LoVo (cell line): ENCODE measurements at places on chromosomes 3 and 15.

GRCh38 chr15:88608607-88609181, 12.4 kb upstream of the AEN start:
- no peak for DNase-seq

- no peak for DNase-seq
Observed at GRCh38 chr15:69342460-69343076, 43.9 kb downstream of the PAQR5 start.

- no peak for DNase-seq
Observed at GRCh38 chr3:154981201-154981600, 98.9 kb upstream of the MME start.

- DNase-seq = no peak
Observed at GRCh38 chr3:13047296-13048165, 25.7 kb downstream of the IQSEC1 start.

DNA sequence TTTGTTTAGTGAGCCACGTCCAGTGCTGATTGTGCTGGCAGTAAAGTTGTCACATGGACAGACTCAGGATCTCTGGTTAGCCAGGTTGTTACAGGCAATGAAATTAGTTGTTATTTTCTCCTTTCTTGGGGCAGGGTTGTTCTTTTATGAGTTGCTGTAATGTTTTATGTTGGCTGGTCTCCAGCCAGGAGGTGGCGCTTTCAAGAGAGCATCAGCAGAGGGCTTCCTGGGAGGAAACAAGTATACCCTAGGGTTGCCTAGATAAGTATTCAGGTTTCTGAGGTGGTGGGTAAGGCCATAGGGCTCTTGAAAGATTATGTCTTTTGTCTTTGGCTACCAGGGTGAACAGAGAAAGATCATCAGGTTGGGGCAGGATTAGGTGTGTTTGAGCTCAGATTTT, 14.5 kb upstream of the CFAP20DC start:
- no peak for DNase-seq

GRCh38 chr3:146275476-146275875, 24.6 kb upstream of the PLSCR4 start:
- no peak for DNase-seq

DNA sequence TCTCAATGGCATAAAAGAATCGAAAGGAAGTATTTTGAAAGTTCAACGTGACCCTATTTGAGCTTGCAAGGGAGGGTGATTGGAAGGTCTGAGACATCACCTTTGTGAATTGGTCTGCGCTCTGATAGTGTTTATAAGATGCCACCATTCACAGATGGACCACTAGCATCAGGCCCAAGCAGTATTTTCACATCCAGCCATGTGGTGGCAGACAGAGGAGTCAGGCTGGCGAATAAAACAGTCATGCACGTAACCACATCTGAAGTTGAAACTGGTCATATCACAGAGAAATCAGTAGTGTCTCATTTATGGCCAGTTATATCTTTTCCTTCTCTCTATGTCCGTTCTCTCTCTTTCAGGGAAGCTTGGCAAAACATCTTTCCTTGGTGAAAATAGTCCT, 170.1 kb upstream of the ONECUT1 start:
- DNase-seq = no peak

GRCh38 chr3:88167704-88168103, 17.9 kb downstream of the C3orf38 start:
- DNase-seq = no peak

DNA sequence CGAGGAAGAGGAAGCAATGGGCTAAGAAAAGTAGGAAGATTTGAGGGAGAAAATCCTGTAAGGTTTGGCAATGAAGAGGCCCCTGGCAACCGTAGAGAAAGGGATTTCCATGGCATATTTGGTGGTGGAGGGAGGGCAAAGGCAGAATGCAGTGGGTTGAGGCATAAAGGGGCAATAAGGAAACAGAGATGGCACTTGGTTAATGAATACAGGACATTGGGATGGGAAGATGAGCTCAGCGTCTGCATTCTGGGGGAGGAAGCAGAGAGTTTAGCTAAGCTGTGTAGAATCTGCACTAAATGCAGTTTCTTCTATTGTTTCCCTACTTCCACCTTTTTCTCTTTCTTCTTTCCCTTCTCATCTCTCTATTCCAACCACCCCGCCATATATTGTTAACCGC, 83.6 kb downstream of the LRTM1 start:
- no peak for DNase-seq

- DNase-seq = peak; percentile 74
Observed at GRCh38 chr15:48682942-48683651, 37.6 kb upstream of the FBN1 start.

DNA sequence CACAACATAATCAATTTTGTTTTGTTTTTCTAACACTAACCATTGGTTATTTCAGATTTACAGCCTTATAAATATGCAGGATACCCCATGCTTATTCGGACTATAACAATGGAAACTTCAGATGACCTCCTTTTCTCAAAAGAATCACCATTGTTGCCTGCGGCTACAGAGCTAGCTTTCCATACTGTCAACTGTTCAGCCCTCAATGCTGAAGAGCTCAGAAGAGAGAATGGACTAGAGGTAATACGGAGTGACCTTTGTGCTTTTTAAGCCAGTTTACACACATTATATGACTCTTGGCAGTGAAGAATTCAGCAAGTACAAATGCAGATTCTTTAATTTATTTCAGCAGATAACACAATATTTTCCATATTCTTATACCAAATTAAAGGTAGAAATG, 81.8 kb downstream of the DNAJC13 start:
- DNase-seq = no peak

DNA sequence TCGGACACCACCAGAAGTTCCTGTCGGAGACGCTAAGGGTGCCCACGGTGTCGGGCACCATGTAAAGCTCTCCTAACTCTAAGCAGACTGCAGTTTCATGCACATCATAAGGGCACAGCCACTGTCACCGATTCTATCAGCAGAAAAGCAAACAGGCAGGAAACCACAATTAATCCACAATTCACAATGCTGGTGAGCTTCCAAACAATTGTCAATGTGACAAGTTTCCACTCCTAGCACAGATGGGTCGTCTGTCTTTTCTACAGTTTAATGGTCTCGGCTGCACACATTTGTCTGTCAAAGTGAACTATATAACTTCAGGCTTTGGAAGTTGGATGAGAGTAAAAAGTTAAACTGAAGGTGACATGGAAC, 8.8 kb upstream of the OCA2 start:
- DNase-seq = no peak

DNA sequence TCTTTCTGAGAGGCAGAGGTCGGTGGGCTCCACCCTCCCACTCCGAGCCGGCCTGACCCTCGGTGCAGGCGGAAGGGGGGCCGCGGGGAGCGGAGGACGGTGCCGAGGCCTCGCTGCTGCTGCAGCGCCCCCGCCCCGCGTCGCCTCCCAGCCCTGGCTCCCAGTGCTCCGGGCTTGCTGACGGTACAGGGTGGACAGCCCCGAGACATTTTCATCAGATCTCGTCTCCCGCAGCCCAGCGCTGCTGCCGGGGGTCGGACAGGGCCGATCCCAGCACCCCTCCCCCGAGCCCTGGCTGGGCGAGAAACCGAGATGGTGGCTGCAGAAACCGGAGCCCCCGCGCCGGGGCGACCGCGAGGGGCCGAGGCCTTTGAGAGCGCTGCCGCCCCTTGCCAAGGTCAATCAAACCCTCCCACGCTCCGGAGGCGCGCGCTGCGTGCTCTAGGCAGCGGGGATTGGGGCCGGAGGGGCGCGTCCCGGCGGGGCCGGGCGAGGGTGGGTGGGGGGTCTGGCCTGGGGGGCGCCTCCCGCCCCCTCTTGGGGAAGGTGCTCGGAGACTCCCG, 42.5 kb downstream of the EPHB3 start:
- no peak for DNase-seq

- no peak for DNase-seq
Observed at GRCh38 chr3:135228201-135228600, 433.1 kb downstream of the EPHB1 start.

DNA sequence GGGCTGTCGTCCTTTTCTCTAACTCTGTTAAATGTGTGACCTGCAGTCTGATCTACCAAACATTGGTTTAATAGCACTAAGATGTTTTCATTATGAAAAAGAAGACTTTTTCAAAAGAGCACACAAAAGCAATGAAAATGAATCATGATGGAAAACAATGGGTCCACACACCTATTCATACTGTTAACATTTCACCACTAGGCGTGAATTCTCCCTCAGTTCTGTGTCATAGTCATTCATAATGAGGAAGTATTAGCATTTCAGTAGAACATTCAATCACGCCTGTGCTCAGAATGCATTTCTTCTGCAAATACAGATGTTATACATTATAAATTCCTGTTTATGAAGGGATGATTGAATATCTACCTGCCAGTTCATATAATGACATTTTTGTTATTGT, 35.9 kb downstream of the EIF4E3 start:
- no peak for DNase-seq

- no peak for DNase-seq
Observed at GRCh38 chr3:118949113-118949760, 85.4 kb downstream of the IGSF11 start.

- peak; percentile 61 for DNase-seq
Observed at GRCh38 chr3:111989061-111989678, 9.6 kb upstream of the TAGLN3 start.

DNA sequence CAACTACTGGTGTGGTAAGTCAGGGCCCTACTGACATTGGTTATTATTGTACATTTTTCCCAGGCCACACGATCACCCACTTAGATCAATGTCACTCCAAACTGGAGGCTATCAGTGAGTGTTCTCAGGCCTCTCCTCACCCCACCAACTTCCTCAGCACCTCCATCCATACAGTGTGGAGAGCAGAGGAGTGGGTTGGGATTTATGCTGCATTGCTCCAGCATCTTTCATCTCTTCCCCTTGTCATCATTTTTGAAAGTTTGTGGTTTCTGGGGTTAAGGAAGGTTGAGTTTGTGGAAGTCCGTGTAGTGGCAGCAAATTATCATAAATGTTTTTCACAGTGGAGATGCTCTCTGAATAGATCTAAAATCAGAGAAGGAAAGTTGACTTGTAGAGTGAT, 60.2 kb downstream of the TLNRD1 start:
- no peak for DNase-seq

GRCh38 chr15:92586383-92586942, 69.1 kb downstream of the FAM174B start:
- DNase-seq = no peak

DNA sequence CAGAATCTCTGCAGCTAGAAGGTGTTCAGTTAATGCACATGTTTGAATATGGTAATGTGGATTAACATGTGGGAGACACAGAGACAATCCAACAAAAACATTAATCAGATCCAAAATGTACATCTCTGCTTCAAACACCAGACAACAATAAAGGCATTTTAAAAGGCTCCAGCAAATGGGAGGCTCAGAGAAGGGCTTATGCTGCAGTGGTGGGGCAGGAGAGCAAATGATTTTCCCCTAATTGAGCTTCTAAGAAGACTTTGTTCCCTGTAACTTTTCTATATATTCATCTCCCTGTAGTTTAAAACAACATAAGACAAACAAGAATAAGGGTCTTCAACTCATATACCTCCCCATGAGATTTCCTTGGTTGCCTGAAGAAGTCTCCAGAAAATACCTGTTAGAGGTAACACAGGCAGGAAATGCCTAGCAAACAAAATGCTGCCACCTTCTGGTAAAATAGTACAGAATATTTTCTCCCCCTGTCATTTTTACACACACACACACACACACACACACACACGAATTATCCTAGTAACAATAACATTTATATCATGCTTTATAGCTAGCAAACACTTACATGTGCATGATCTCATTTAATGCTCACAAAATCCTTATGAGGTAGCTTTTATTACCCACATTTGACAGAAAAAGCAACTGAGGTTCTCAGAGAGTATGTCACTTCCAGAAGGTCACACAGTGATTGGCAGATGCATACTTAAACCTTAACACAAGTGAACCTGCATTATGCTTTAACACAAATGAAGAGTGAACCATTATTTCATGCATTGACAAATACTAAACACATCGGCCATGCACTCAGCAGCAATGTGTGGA, 123.4 kb upstream of the MB21D2 start:
- DNase-seq = peak; percentile 55

- no peak for DNase-seq
Observed at GRCh38 chr3:136842294-136842693, 19.7 kb upstream of the NCK1 start.

DNA sequence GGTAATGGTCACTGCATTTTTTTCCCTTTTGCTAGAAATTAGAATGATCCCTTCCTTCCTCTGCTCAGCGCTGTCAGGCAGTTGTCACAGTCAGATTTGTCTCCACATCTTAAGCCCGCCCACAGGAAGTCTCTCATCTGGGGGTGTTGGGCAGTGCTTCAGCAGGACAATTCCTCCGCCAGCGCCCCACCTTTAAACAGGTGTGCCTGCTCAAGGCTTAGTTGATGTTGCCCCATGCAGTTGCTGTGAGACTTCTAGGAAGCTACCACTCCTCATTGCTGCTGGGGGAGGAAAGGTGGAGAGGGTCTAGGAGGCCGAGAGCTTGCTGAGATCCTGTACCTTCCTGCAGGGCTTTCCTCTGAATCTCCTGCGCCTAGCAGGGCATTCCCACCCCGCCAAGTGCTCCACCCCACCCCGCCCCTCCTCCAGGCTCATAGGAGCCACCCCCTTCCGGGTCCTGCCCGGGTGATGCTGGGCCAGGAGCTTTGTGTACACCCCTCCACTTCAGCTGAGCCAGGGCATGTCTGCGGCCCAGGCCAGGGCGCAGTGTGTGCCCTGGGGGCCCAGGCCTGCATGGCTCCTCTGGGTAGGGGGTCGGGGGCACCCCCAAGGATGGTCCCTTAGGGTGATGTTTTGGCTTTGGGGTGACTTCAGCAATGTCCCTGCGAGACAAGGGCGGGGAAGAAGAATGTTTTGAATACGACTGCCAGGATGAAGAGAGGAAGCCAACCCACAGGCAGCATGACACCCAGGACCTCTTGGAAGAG, 68.7 kb downstream of the TRAK1 start:
- DNase-seq = peak; percentile 85

DNA sequence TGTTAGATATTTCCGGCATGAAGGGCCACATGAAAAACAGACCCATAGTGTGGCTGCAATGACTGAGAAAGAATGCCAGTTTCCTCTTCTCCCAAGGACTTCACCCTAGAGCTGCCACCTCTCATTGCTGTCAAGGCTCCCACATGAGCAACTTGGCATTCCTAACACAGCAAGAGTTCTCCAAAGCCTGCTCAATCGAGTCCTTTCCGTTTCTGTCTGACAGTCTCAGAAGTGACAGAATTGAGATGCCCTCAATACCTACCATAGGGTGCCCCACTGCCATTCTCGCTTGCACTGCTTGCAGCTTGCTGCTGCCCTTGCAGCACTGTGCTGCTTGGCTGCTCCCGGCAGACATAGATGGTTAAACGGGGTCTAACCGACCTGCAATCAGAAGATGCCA, 44.3 kb downstream of the UBP1 start:
- no peak for DNase-seq

GRCh38 chr3:122942937-122943827, 84.4 kb downstream of the SEMA5B start:
- peak; percentile 58 for DNase-seq
